Progenitor cell of endocrine pancreas (in vitro differentiated cells): ENCODE measurements at places on chromosomes 11 and 22.

DNA sequence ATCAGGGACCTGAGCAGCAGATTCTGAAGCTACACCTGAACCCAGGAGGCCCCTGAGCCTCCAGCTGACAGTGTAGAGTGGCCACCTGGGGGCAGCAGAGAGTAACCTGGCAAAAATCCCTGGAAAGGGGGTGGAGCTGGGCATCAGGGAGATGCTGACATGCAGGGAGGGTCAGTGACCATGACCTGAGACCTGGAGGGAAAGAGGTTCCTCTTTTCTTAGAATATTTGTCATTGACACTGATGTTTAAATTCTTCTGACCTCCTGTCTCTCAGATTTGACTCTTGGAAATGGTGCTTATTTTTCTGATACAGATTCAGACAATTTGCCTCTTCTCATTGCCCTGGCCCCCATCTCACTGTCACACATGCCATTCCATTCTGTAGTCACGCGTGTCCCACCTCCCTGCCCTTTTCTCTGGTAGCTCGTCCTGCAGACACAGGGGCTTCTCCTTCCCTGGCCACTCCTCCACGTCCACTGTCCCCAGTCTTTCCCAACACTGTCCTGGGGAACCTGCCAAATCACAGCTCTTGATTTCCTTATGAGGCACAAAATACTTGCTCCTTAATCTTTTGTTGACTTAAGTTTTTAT lies 117.2 kb upstream of the IGLL5 start:
- DNase-seq, result peak; percentile 68

GRCh38 chr11:10653946-10654810 lies 39.4 kb downstream of the IRAG1 start:
- no peak for DNase-seq

GRCh38 chr11:114970927-114971645 lies 292.8 kb downstream of the NXPE2 start:
- DNase-seq, result no peak

GRCh38 chr22:31496007-31496734 lies at the start of gene SFI1:
TSS of gene SFI1 (plus strand) at chr22:31496536. CDS start at chr22:31508285, 11,749 bp downstream.
- DNase-seq, result peak; percentile 85

DNA sequence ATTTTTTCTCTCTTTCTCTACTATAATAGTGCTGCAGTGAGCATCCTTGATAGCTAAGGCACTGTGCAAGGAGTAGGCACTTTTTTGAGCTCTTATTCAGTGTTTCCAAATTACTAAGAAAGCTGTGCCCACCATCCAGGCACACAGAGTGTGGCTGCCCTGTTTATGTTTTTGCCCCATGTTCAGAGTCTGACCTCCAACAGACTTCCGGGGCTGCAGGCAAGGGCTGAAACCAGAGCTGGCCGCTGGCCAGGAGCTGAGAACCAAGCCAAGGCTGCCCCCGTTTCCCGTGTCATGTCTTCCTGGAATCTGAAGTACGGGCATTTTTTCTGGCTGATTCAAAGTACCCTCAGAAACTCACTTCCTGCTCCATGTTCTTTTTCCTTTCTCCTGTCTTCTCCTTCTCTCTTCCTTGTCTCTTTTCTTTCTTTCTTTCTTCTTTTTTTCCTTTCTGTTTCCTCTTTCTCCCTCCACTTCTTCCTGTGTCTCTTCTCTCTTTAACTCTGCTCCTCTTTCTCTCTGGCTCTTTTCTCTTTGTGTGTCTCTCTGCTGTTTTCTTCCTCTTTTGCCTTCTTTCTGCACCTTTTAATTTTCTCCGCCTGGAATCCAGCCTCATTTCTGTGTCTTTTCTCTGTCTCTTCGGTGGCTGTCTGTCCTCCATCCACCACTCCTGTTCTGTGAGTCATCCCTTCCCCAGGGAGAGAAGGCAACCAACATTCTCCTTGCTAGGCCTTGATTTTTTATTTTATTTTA lies 17.0 kb upstream of the KCTD14 start:
- DNase-seq, result no peak

GRCh38 chr11:78855116-78855515 lies 280.5 kb upstream of the NARS2 start:
- no peak for DNase-seq

GRCh38 chr11:32081129-32081641 lies 9.7 kb upstream of the RCN1 start:
- DNase-seq, result no peak

- DNase-seq, result no peak
These were observed 33.7 kb upstream of the SMPD1 start for GRCh38 chr11:6356503-6357055.

GRCh38 chr11:58957922-58958321 lies 18.6 kb downstream of the GLYATL1 start:
- no peak for DNase-seq

DNA sequence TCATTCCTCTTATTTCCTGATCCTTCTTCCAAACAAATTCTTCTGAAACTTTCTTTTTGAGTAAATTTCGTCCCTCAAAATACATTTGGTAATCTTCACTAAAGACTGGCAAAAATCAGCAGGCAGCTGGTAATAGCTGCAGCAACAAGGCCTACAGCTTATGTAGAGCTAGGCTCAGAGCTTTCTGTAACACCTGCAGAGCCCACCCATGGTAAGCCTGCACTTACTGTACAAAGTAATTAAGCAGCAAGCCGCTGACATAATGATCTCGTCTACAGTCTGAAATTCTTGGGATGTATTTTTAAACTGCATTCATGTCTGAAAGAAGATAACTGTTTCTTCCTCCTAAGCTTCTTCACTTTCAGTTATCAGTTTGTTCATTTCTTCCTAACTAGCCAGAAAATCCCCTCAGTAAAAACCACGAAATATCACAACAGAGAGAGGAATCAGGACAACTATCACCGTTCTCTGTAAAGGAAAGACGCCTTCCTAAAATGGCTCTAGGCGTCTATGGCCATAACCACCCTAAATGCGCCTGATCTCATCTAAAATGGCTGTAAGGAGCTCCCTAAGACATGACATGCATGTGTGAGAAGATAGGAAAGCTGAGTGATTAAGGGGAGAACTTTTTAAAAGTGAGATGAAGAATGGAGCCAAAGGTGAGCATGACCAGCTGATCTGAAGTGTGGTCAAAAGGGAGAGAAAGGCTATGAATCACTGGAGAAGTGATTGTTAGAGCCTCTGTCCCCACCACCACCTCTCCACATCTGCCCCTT lies 56.2 kb downstream of the DENND5A start:
- DNase-seq, result no peak

DNA sequence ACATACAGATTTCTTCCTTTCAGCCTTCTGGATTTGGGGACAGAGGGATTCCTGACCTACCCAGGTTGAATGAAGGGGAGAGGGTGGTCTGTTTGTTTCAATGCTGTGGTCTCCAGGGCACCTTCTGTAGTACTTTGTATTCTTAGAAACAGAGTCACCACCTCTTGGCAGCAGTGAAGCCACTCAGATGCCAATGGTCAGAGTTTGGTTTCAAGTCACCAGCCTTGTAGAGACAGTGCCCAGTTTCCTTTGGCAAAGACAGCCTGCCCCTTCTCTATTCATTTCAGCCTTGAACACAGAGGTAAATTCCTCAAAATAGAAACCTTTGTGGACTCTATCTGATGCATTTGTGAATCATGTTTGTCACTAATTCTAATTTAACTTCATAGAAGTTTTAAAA lies 111.7 kb upstream of the RASSF10 start:
- no peak for DNase-seq

- no peak for DNase-seq
These were observed 53.5 kb upstream of the MYEOV start for GRCh38 chr11:69240332-69241074.

DNA sequence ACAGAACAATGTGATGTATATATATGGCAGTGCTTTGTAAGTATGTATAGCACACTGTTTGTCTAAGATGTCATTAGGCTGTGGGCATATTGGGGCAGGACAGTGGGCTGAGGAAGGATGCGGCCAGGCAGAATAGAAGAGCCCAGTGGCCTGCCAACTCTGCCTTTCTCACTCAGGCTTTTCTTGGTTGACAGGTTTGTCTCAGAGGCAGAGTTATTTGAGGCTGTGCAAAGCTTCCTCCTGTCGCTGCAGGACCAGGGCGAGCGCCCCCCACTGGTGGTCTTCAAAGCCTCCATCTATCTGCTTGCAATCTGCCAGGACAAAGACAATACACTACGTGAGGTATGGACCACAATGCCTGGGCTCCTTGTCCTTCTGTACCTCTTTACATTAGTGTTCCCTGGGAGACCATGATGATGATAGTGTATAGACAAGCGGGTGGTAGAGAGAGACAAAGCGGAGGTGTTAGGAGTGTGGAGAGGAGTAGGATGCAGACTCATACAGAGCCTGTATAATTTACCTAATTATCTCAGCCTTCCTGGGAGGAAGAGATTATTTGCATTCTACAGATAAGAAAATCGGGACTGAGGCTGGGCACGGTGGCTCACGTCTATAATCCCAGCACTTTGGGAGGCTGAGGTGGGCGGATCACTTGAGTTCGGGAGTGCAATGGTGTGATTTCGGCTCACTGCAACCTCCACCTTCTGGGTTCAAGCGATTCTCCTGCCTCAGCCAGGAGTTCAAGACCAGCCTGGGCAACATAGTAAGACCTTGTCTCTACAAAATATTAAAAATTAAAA lies 37.3 kb upstream of the CCDC134 start:
- peak; percentile 12 for DNase-seq

- no peak for DNase-seq
These were observed 38.2 kb upstream of the PAMR1 start for GRCh38 chr11:35563484-35564244.

DNA sequence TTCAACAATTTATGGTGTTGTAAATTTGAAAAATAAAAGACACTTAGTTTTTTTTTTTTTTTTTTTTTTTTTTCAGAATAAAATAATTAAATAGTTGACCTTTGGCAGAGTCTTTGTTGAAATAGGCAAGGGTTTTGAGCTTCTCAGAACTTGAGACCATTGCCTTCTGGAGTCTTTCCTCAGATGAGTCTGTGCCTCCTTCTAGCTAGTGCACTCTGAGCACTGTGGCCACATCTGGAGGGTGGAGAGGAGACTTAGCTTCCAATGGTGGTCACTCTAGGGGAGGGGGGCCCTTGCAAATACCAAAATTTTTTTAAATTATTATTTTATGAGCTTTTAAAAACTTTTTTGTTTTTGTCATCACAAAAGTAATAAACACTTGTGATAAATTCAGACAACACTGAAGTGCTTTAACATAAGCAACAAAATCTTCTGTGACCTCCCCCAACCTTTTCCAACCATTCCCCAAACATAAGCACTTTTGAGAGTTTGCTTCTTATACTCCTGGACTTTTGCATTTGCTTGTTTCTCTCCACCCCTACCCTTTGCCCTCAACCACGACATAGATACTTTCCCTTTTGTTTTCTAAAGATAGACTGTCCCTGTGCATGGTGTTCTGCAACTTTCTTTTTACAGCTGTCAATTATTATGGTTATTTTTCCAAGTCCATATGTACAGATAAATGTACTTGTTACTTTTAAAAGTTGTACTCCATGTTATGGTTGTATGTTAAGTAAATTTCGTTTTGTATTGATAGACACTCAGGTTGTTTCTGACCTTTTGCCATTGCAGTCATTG lies 41.1 kb downstream of the BMAL1 start:
- no peak for DNase-seq

- DNase-seq, result no peak
These were observed 10.8 kb downstream of the TRIM66 start for GRCh38 chr11:8671651-8672062.

DNA sequence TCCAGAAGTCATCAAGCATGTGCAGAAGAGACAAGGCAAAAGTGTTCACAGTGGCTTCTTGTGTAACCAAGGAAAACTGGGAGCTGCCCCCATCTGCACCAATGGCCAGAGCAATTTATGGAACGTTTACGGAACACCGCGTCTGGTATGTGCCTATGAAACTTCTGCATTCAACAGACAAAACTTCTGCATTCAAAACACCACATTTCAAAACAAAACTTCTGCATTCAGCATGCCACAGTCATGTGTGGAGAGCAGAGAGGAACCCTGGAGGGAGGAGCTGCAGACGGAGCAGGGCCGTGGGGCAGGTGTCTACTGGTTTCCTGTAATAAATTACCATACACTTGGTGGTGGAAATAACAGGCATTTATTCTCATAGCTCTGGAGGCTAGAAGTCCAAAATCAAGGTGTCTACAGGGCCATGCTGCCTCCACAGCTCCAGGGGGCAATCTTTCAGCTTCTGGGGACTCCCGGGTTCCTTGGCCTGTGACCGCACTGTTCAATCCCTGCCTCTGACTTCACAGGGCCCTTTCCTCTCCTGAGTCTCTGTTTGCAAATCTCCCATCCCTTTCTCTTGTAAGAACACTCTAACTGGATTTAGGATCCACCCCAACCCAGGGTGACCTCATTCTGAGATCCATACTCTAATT lies 32.2 kb downstream of the RPL3 start:
- no peak for DNase-seq

GRCh38 chr11:28793282-28793738 lies 685.1 kb downstream of the METTL15 start:
- no peak for DNase-seq

- no peak for DNase-seq
These were observed 42.4 kb downstream of the OSBP start for GRCh38 chr11:59573216-59573615.

DNA sequence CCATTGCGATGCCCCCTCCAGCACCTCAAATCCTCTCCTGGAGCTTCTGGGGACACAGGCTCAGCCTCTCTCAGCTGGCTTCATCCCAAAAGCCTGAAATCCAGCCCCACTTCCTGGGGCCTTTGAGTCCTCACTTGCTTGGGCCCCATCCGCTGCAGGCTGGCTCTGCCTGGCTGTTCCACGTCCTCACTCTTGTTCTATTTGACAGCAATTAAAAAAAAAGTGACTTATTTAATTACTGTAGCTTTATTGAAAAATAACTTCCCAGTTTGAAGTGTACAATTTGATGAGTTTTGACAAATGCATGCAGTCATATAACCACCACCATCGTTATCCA lies 27.2 kb downstream of the PARVG start:
- no peak for DNase-seq
